ENCODE measurements at places on chromosomes 3 and 15.

DNA sequence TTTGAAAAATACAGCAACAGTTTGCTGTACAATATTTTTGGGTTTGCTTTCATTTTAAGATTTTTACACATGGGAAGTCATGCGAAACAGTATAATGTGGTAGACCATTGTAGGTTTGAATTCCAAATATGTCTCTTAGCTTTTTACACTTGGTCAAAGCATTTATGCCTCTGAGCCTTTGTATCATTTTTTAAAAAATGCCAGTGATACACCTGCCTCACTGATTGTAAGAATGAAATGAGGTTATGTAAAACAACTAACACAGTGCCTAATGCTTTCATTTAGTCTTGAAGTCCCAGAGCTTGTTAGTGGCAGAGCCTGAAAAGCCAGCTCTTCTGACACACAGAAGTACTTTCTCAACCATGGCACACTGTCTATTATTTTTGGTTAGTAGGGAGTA is 202.0 kb downstream of the UBE2E2 start:
- DNase-seq = no peak

DNA sequence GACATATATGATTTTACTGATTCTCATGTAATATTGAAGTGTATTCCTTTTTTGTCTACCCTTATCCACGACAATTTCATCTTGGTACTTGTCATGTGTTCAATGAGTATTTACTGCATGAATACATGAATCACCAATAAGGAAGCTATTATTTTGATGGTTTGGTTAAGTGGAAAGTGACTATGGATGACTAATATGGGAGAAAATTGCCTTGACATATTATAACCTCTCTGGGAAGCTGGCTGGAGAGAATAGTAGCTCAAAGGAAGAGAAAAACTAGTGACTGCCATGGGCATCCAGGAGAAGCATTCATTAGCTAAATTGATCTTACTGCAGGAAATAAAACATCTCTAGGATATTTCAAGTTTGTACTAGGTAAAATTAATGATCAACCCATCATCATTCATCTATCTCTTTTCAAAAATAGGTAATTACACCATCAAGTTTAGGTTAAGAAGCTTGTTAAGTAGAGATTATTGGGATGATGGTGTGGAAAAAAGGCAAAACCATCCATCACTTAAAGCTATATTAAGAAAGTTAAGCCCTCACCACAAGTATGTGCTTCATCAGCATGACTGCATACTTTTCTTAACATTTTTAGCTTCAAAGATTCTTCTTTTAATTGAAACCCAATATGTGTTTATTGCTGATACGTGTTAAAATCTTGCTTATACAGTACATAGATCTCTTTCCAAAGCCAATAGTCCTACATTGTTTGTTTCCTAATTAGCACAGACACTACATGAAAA is 455.2 kb upstream of the ARPP21 start:
- no peak for DNase-seq

DNA sequence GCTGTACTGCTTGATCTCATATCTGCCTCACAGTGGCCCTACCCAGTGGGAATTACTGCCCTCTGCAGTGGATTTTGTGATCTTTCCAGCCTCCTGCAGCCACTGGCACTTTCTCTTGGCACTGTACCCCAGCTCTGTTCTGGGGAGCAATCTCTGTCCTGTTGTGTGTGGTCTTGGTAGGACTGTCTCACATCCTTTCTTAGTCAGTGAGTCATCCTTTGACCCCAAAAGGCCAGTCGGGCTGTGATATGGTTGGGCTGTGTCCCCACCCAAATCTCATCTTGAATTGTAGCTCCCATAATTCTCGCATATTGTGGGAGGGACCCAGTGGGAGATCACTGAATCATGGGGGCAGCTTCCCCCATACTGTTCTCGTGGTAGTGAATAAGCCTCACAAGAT is 133.3 kb upstream of the TPM1 start:
- no peak for DNase-seq

- DNase-seq = peak; percentile 96
Observed at GRCh38 chr15:40564591-40565332, at the start of gene CCDC32. Gene CCDC32 (minus strand): TSS chr15:40565042. CDS start chr15:40563015, 2,027 bp downstream.

DNA sequence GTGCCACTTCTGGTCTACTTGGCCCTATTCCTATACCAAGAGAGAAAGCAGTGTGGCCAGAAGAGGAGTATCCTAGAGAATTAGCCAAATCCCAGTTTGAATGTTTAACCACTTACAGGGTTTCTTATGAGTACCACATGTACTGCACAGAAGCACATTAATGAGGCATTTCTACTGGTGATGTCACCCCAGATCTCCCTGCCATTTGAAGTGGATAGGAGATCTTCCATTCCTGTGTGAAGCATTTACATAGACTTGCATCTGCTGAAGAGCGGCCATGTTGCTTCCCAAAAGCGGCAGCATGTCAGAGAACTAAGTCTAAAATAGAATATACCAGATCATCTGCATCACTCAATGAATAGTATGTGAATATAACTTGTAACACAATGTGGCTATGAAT is 108.4 kb upstream of the TUSC7 start:
- no peak for DNase-seq

DNA sequence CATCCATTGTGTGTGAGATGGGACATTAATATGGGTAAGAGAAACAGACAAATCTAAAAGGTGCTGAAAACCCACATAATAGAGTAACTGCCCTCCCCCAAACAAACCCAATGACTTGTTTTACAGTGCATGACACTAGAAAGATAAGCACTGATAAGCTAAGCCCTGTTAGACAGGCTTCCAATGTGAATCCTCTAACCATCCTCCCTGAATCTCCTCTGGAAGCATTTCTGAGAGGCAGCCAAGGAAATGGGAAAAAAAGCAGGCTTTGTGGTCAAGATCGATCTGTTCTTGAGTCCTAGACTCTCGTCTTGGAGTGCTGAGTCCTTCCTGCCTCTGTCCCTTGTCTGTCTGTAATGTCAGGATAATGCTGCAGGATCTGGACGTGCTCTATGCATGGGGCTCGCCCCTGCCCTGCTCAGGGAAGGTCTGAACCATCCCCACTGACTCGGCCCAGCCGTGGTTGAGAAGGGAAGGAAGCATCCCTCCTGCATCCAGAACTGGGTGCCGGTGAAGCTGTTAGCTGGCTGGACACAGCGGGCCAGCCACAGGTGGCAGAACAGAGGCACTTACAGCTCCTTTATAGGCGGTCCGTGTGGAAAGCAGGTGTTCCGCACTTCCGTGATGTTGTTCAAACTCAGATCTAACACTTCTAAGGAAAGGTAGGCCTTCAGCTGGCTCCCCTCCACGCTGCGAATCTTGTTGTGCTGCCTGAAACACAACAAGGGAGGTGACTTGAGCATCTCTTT is 84.1 kb downstream of the LRIG1 start:
- no peak for DNase-seq

GRCh38 chr3:48934333-48934991 is 15.8 kb downstream of the ARIH2 start:
- no peak for DNase-seq

- no peak for DNase-seq
Observed at GRCh38 chr3:5198986-5199731, 11.7 kb downstream of the EDEM1 start.

DNA sequence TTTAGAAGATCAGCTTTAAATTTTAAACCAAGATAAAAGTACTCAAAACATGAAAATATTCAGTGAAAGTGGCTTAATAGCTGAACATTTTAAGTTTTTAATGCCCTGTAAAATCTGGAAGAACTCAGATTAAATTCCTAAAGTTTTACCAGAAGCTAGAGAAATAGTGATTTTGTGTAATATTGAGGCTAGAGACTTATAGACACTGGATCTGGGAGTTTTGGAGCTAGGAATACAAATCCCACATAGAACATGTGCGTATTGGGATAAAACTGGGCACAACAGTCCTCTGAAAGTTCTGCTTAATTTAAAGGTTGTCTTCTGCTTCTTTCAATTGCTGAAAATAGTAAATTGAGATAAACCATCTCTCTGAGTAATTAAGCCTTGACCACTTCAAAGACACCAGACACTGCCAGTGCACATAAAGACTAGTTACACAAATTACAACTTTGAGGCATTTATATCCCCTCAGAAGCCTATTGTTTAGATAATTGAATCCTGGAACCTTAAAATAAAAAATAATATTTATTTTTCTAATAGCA is 1382.5 kb downstream of the OTOL1 start:
- DNase-seq = no peak

DNA sequence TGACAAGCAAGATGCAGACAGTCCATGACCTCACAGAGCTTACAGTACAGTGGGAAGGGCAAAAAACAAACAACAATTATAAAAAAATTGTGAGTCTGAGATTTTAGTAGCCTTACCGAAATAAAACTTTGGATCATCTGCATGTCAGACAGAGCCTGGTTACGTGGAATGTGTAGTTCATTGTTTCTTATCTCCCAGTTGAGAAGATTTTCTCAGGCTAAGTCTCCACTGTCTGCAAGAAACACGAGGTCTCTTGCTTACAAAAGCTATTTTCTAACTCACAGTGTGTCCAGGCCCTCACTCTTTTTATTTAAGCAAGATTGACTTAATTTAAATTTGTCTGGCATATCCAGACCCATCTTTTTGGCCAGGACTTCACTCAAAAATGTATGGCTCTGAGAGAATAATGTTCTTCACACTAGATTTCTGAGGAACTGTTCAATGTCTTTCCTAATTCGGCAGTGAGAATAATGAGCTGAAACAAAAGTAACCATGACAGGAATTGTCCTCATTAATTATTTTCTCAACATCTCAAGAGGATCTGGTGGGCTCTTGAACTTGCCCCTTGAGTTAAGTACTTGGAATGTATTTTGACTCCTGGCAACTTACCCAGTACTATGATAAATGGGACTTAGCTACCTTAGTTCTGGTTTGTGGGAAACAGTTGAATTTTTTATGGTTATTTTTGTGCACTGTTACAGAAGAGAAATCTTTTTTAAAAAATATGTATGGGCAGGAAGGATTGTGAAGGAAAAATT is 265.1 kb upstream of the COL8A1 start:
- DNase-seq = no peak

GRCh38 chr15:66253418-66254088 is at the start of gene MEGF11:
Gene MEGF11 (minus strand): TSS chr15:66253750. CDS start chr15:66128403, 125,347 bp downstream.
- no peak for DNase-seq

- no peak for DNase-seq
Observed at GRCh38 chr3:43950775-43951174, 260.0 kb downstream of the ABHD5 start.

- no peak for DNase-seq
Observed at GRCh38 chr3:113649174-113649845, 47.1 kb downstream of the USF3 start.

- no peak for DNase-seq
Observed at GRCh38 chr15:58748040-58748851, 1.3 kb downstream of the ADAM10 start.

- no peak for DNase-seq
Observed at GRCh38 chr3:50164984-50165909, 10.1 kb downstream of the SEMA3F start.

GRCh38 chr3:114941626-114942309 is 205.3 kb downstream of the ZBTB20 start:
- no peak for DNase-seq

DNA sequence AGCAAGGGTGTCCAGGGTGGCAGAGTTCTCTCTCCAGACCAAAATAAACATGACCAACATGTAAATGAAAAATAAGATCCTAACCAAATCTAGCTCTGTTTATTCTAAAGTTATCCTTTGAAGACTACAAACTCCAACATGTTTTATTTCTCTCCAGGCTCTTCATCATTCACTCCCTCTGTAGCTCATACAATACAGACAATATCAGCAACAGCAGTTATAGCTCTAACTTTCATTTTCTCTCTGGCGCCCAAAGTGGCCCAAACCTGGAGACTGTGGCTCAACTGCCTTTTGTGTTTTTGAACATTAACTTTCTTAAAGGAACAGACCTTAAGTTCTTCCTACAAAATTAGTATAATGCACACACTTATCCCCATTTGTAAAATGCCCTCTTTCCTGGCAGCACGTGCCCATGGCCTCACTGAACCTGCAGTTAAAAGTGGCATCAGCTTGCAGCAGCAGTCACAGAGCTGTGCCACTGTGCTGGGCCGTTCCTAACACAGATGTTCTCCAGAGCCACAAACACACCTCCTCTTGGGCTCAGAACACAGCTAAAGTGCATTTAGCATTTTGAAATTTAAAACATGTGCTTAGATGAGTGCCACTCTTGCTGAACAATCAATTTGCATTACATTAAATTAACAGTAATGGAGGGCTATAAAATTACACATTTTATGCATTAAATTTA is 91.9 kb downstream of the RORA start:
- no peak for DNase-seq

DNA sequence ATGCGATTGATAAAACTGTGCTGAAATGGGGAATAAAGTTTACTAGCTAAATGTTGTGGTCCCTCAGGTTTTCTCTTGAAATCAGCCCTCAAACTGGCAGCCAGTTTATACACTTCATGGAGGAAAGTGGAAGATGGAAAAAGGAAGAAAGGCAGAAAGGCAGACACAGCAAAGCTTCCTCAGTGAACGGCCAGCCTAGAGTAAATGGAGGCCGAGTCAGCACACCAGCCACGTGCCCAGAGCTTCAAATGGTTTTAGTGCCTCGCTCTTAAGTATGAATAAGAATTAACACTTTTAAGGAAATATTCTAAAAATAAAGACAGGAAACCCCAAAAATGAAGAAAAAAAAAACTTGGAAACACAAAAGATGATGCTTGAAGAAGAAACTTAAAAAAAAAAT is 48.3 kb downstream of the GNB4 start:
- DNase-seq = no peak

DNA sequence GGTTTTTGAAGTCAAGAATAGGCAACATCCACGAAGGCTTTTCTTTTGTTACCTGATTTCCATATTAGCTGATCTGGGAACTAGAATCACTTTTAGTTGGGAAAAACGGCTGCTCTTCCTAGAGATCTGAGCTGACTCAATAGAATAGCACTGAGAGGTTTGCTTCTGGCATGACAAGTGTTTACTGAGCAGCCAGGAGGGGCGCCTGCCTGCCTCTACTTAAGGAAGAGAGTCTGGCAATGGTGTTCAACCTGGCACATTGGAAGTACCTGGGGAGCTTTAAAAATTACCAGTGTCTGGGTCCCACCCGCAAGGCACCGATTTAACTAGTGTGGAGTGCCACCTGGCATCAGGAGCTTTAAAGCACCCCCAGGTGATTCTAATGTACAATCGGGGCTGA is 34.4 kb downstream of the FAM43A start:
- DNase-seq = no peak

- DNase-seq = no peak
Observed at GRCh38 chr15:56484287-56484686, 19.4 kb upstream of the MNS1 start.

- DNase-seq = no peak
Observed at GRCh38 chr3:186526256-186526606, 17.9 kb downstream of the CRYGS start.

- DNase-seq = peak; percentile 77
Observed at GRCh38 chr15:78108300-78109084, 16.1 kb downstream of the SH2D7 start.

GRCh38 chr15:68636256-68636655 is 57.5 kb downstream of the CORO2B start:
- DNase-seq = no peak

Data from stimulated activated CD8-positive, alpha-beta memory T cell treated with anti-CD3 and anti-CD28 coated beads, Interleukin-15, amount 100 ng/mL, for 4 hours (primary cell).